ENCODE measurements at places on chromosomes 4 and X.

GRCh38 chrX:36019125-36019524 is 99.6 kb downstream of the CFAP47 start:
- no peak for DNase-seq

- no peak for DNase-seq
Observed at GRCh38 chr4:174320494-174321199, 36.9 kb downstream of the CEP44 start.

DNA sequence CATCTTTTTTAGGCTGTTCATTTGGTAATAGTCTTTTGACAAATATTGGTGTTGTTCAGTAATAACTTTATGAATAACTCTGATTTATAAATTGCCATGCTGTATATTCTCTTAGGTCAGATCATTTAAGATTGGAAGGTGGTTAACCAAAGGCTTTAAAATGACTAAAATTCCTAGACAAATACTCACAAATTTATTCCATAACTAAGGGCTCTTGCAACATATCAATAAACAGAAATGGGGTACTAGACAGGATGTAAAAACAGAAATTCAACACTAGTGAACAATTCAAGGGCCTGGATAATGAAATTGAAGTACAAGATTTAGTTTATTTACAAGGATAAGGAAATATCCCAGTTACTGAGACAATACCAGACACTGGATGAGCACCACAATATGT is 328.6 kb downstream of the PCDH19 start:
- no peak for DNase-seq

DNA sequence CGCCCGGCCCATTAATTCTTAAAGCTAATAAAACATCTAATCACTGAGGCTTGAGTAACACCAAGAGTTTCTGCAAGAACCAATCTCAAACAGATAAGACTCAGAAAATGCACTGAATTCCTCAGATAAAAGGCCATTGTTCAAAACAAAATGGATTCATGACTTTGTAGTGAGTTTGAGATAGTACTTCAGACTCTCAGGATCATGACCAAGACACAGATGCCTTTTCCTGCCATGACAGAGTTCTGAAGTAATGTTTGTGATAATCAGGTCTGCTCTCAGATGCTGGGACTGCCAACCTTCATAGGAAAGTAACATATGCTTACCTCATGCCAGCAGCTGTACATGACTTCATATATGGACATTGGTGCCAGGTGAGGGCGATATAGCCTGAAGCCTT is 54.6 kb downstream of the NIPAL1 start:
- no peak for DNase-seq

DNA sequence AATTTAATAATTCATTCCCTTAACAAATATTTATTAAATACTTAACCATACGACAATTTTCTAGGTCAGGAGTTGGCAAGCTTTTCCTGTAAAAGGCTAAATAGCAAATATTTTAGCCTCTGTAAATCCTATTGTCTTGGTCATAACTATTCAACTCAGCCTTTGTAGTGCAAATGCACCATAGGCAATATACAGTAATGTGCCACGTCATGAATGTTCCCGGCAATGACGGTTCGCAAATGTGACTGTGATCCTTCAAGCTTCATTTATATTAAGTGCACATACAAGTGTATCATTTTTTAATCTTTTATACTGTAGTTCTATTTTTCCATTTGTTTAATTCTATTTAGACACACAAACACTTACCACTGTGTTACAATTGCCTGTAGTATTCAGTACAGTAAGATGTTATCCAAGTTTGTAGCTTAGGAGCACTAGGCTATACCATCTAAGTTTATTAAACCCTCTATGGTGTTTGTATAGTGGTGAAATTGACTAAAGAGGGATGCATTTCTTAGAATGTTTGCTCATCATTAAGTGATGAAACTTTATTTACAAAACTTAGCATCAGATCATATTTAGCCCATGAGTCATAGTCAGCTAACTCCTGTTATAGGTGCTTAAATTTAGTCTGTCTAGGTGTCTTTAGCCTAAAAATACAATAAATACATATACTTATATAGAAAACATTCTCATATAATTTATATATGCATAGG is 553.6 kb downstream of the STPG2 start:
- DNase-seq: no peak

DNA sequence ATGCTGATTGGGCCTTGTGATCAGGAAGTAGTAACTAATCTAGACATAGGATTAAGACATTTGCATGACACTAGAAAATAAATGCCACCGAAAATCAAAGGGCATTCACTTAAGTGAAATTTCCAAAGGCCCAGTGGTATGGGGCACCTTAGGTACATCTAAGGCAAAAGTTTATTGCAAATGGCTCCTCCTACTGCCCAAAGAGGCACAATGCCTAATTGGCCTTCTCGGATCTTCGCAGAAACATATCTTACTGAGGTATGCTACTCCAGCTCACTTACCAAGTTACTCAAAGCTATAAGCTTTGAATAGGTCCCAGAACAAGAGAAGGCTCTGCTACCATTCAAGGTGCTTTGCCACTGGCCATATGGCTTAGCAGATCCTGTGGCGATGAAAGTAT is 174.8 kb upstream of the CXCL13 start:
- no peak for DNase-seq

DNA sequence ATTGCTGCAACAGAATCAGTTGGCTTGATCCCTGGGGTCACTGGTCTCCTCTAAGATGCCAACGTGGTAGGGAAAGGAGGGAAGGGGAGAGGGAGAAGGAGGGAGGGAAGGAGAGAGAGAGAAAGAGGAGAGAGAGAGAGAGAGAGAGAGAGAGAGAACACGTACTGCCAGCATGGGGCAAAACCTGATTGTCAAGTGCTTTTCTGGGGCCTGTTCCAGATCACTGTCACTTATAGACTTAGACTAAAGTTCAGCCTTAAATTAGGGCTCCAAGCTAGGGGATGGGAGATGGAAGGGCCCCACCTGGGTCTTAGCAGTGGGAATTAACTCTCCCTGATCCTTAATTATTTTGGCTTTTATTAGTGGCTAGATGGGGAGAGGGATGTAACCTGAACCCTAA is 12.9 kb downstream of the SHROOM4 start:
- DNase-seq: no peak

- DNase-seq: no peak
Observed at GRCh38 chr4:808860-809570, 16.9 kb downstream of the CPLX1 start.

- no peak for DNase-seq
Observed at GRCh38 chr4:51885363-51885762, 42.4 kb downstream of the DCUN1D4 start.

DNA sequence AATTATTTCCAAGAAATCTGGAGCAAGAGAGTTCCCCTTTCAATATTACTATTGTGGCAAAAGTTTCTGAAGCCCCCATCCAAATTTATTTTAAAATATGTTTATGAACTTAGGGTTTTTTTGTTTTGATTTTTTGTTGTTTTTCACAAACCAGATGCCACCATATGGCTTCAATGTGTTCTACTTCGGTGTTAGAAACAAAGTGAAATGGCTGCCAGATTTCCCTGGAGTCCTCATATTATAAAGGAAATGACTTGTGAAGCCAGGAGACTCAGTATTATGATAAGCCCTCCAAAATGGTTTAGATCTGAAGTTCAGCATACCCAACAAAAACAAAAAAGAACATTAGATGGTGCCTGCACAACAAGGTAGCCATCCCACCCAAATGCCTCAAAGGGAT is 154.2 kb upstream of the SPANXC start:
- DNase-seq: no peak

DNA sequence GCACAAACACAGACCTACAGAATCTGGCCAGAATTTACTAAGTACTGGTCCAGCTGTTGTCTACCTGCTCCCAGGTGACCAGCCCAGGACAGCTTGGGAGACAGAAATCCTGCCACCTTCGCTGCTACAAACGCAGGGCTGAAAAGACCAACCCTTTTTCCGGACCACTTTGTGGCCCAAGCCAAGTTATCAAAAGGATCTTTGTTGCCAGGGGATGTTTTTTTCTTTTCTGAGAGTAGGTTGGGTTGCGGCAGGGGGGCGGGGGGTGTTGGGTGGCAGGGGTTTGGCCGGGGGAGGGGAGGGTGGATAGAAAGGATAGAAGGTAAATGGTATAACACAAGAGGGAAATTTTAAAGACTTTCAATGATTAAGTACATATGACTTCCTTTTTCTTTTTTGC is 63.4 kb downstream of the STOX2 start:
- no peak for DNase-seq

- DNase-seq: no peak
Observed at GRCh38 chrX:2374086-2374485, 126.7 kb downstream of the DHRSX start.

GRCh38 chr4:183403486-183403885 is 41.0 kb upstream of the CDKN2AIP start:
- no peak for DNase-seq

- no peak for DNase-seq
Observed at GRCh38 chr4:165517216-165517615, 138.4 kb downstream of the CPE start.

GRCh38 chrX:10242026-10242425 is 85.3 kb downstream of the CLCN4 start:
- no peak for DNase-seq

DNA sequence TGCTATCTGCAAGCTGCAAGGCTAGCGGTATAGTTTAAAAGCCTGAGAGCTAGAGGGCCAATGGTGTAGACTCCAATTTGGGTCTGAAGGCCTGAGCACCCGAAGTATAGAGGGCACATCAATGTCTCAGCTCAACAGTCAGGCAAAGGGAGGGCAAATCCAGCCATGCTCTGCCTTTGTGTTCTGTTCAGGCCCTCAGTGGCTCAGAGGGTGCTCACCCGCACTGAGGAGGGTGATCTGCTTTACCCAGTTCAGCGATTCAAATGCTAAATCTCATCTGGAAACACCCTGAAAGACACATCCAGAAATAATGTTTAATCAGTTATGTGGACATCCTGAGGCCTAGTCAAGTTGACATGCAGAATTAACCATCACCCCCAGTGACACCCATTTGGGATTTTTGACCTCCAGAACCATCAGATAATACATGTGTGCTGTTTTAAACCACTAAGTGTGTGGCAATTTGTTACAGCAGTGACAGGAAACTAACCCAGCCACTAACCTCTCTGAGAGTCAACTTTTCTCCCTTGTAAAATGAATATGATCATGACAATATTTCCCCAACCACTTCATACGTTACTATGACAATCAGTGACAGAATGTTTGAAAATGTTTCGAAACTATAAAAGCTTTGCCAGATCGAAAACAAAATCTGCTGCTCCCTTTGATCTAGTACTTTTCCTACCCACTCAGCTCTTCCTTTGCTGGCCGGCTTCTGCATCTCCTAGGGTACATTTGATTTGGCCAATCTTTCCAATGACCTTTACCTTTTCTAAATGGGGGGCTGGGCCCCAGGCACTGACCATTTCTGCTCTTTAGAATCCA is 8.4 kb upstream of the TBL1X start:
- no peak for DNase-seq

GRCh38 chrX:39869846-39870601 is 227.7 kb downstream of the BCOR start:
- peak; percentile 66 for DNase-seq

- no peak for DNase-seq
Observed at GRCh38 chr4:34950926-34951325, 1293.4 kb downstream of the ARAP2 start.

- no peak for DNase-seq
Observed at GRCh38 chr4:54683616-54684346, 26.0 kb downstream of the KIT start.

DNA sequence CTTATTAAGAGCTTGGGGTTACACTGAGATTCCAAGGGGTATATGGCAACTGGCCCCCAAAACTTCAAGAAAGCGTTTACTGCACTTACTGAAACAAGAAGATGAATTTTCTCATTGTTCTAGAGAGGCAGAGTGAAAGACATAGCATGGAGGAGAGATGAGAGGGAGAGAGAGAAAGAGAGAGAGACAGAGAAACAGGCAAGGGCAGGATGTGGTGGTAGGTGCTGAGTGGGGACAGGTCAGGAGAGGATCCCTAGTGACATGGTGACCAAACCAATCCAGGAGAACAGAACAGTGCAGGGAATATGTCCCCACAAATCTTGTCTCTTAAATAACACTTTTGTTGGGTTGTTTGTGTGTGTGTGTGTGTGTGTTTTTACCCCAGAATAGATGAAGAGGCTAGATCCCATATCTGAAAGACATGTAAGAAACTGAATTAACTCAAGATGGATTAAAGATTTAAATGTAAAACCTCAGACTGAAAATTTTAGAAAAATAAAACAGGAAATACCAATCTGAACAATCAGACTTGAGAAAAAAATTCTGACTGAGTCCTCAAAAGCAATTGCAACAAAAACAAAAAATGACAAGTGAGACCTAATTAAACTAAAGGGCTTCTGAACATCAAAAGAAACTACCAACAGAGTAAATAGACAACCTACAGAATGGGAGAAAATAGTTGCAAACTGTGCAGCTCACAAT is 202.2 kb downstream of the QDPR start:
- DNase-seq: no peak

GRCh38 chr4:163165217-163166017 is 1.3 kb downstream of the NAF1 start:
- DNase-seq: no peak

DNA sequence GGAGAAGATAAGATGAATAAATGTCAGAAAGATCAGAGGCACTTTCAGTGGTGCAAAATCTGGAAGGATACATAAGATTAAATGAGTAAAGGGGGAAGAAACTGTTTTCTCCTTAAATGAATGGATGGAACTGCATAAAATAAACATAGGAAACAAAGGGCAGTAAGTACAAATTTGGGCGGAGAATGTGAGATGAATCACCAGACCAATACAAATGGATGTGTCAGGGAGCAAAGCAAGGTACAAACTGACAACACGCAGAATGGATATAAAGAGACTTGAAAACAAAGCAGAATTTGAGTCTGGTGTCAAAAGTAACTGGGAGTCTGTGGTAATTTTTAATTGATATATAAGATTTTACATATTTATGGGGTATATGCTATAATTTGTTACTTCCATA is 175.3 kb upstream of the PCDH18 start:
- no peak for DNase-seq

DNA sequence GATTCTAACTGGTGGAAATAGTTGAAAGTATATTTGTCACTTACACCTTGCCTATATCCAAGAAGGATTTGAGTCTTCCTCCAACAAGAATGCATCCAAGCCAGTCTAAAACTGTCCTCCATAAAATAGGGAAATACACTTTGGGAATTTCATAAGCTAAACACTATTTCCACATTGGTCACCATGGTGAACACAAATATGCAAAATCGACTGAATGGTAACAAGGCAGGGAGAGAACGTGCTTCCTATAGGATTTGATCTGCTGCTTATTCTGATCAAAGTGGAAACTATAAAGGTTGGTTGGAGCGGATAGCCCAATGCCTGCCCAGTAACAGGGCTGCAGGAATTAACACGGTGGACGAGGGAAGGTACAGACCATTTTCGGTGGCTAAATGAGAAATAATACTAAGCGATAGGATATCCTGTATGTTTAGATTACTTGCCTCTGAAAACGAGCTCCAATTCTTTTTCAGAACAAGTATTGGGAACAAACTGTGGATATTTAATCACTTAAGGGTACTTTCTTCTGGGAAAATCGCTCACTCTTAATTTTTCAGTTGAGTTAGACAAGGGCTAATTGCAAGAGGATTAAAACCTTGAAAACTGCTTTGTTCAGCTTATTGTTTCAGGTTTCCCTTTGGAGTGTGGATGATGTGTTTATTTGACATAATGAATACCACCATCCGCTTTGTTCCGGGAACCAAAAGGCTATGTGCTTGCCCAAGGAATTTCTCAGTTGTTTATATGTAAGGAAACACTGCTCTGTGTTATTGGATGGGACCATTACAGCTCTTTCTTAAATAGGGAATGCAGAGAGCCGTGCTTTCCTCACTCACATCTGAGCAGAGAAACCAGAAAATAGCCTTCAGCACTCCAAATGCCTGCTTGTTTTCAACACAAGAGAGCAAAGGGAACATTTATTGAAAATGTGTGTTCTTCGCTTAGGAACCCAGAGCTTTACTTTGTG is 194.4 kb downstream of the CBR4 start:
- DNase-seq: no peak

All from stimulated activated CD8-positive, alpha-beta memory T cell treated with anti-CD3 and anti-CD28 coated beads, Interleukin-4, amount 100 ng/mL, for 4 hours (primary cell).